ENCODE measurements at places on chromosomes 7 and 10.

DNA sequence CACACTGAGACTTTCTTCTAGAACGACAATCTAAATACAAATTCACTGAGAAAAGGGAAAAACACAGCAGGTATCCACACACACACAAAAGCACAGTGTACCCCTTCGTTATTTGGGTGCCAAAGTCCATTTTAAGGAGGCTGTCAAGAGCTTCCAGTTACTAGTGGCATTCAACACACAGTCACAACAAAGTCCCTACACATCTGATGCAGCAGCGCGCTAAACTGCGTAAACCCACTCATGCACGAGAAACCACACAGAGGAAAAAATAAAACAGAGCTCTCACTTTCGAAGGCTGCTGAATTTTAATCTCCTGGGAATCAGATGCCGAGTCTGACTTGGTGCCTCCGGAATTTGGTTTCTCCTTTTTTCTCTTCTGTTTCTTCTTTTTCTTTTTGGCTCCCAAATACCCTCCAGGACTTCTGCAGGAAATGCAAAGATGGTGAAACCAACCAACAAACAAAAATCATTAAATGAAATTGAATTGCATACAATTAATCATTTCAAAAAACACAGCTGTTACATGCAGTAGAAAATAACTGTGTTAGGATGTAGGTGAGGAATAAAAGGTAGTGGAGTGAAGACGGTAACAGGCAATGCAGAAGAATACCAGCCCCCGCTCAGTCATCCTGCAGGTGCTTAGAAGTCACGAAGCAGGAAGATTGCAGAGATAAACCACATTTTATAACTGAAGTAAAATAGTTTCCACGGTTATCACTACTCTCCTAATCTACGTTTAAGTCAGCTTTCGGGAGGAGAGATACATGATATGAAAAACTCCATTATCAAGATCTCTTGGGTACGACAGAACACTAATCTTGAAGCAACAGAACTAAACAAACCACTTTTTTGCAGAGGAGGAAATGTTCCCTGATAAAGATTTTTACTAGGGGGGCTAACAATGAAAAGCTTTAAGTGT, 27.1 kb downstream of the NMT2 start:
- no peak for DNase-seq

DNA sequence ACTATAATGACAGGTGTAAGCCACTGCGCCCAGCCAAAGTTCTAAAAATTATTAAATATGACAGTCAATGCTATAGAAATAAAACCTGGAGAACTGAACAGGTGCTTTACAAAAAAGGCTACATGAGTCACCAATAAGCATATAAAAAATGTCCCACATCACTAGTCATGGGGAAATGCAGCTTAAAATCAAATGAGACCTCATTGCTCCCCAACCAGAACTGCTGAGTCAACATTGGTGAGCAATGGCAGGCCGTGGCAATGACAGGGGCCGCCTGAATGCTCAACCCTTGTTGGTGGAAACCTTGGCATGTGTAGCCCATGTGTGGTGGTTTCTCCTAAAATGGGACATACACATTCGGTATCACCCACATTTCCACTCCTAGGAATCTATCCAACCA, 352.3 kb upstream of the KLF6 start:
- no peak for DNase-seq

GRCh38 chr7:134414109-134414508, 44.8 kb downstream of the AKR1B1 start:
- no peak for DNase-seq

DNA sequence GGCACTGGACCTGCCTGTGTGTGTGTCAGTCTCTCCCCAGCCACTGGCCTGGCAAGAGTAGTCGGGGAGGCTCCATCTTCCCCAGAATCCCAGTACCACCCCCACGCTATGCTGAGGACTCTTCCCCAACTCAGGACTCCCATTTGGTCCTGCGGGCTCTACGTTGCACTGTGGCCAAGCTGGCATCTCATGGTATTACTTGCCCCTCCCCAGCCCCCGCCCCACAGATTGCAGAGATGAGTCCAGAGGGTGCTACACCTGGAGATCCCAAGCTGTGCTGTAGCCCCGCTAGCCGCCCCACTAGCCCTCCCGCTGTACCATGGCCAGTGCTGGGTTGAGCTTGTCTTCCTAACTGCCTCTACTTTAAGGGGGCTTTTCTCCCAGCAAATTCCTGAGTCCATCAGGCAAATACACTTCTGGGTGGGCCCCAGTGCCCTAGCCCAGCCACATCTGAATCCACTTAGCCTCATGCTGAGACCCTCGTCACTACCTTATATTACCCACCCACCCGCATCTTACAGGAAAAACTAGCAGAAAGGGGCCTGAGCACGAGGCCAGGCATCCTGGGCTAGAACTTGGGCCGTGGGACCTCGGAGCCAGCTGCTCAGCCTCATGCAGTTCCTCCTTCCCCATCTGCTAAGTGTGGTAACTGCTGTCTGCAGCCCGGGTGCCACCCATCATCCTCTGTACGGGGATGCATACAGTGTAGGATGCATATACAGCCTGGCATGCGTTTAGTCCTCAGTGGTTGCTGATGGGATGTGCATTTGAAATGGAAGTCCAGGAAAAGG, 65.8 kb upstream of the CACUL1 start:
- DNase-seq: no peak

GRCh38 chr7:22730921-22731654, 4.1 kb downstream of the IL6 start:
- no peak for DNase-seq

All from stimulated activated CD4-positive, alpha-beta T cell treated with anti-CD3 and anti-CD28 coated beads, Interleukin-1b, Interleukin-23, amount 100 ng/mL, for 1 hour (primary cell).